Activated CD4-positive, alpha-beta memory T cell treated with anti-CD3 and anti-CD28 coated beads, Interleukin-2, amount 10 ng/mL, durations not matched to agents 7 days and 5 days (primary cell): ENCODE measurements at places on chromosomes 7 and 10. TPM values are rescaled to one million over a fixed set of nuclear protein-coding genes. Genes with fewer than 3 reads are reported as not detected.

PRTFDC1 gene
- 1.4 TPM for total RNA-seq

OR2A1 gene
- total RNA-seq: not detected

GRCh38 chr10:121600611-121601010 is 2.4 kb upstream of the FGFR2 start:
- no peak for DNase-seq

DNA sequence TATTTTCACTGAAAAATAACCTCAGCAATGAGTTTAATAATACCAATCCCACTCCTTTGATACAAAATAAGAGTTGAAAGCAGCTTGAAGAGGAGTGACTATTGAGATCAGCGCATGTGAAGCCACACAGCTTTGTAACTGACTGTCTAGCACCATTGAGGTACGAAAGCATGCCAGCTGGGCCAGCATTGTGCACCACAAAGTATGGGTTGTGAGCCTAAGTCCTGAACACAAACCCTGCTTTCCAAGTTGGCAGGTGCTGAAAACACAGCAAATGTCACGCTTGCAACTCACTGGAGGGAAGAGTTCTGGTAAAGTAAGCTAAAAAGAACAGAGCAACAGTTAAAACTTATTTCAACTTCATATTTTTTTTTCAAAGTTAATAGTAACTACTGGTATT is 4.0 kb upstream of the FAM53B start:
- DNase-seq: no peak

DNA sequence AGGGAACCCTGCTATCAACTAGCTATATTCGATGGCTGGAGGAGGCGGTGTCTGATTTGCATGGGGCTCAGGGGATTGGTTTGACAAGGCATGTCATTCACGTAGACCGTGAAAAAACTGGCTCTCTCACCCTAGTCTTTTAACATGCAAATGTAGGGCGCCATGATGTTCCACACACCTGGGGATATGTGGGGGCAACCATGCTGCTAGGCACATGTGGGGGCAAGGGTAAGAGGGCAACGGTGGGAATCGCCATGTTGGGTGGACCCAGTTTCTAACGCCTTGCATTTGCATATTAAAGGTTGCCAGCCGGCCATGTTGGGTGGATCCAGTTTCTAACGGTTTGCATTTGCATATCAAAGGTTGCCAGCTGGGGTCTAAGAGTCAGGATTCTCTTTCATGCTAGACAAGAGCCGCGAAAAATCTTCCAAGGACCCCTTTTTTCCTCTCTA is 419.2 kb upstream of the NFE2L3 start:
- DNase-seq: no peak

- no peak for DNase-seq
Observed at GRCh38 chr10:101817337-101818118, 716 bp downstream of the OGA start.
